ENCODE measurements at places on chromosomes 6 and 20.

DNA sequence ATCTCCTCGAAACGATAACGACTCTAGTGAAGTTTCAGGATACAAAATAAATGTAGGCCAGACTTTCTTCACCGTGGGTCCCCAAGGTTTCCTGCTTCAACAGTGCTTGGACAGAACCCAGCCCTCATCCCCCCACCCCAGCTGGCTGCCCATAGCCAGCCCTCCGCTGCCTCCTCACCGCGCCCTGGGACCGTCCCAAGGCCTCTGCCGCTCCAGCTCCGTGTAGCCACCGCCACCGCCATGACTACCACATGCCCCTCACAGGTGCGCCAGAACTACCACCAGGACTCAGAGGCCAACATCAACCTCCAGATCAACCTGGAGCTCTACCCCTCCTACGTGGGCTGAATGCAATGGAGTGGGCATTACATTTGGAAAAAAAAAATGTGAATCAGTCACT is 42.2 kb upstream of the KIAA1586 start:
- DNase-seq = no peak

DNA sequence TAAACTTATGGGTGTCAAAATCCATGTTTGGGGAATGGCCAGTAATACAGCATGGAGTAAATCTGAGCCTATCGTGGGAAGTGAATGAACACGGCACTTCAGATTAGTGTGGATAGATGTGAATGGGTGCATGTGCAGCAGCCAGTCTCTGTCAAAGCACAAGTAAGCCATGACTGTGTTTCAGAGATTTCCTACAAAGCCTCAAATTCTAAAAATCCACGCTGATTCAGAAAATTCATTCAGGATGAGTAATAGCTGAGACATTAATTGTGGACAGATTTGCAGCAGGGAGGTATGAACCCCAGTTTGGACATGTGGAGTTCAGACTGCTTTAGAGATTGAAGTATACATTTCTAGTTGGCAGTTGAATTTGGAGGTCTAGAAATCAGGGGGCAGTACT is 115.1 kb downstream of the QKI start:
- no peak for DNase-seq

DNA sequence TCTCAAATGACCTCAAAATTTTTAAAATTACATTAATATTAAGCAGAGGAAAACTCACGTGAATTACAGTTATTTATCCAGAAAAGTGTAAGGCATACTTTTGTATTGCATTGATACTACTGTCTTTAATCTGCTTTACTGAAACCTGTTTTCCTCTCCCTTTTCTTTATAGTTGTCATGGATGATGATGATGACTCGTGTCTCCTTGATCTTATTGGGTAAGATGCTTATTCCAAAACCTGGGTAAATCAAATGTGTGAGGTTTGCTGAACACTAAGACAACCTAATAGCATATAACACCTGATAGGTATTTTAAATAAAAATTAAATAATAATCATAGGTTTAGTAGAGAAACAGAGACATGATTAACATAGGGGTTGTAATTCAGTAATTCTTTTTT is 40.0 kb downstream of the BICRAL start:
- no peak for DNase-seq

DNA sequence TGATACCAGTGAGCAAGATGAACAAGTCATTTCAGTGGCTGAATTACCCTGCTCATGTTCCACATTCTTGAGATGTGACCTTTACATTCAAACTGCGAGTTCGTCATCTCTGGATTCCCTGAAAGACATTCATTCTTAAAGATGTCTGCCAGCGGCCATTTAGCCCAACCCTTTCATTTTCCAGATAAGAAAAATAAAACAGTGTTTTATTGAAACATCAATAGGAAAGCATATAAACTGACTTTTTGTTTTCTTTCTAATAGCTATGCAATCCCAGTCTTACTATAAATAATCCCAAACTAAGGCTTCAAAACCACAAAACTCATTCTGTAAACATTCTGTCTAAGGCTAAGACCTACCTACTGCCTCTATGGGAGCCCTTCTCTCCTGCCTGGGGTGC is 134.0 kb downstream of the SAMD5 start:
- no peak for DNase-seq

GRCh38 chr6:68880050-68880813 is 245.2 kb downstream of the ADGRB3 start:
- DNase-seq = no peak

GRCh38 chr6:32355018-32355417 is 16.7 kb downstream of the TSBP1 start:
- DNase-seq = no peak

DNA sequence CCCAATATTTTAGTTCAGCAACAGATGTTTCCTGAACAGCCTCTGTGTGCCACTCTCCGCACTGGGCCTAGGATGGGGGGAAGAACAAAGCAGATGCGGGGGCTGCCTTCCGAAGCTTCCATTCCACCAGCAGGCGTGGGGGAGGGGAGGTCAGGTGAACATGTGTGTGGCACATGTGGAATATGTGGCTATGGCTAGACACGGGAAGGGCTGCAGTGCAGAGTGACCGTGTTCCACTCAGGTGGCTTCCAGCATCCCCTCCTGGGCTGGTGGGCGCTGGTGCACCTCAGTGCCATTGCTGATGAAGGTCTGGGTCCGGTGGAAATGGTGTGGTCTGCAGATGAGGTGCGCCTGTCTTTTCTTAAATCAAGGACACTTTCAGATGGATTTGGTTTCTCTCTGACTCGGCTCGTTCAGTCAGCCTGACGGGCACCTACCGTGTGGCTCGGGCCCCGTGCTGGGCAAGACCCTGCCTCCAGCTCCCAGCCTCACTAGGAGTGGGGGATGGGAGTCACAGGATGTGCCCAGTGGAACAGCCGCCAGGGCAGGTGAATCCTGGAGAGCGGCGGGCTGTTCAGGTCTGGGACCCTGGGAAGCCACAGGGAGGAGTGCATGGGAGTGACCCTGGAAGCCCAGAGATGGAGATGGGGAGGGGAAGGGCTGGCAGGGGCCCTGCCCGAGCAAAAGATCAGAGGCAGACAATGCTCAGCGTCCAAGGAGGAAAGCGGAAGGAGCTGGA is 111.0 kb downstream of the SYCP2 start:
- DNase-seq = no peak

DNA sequence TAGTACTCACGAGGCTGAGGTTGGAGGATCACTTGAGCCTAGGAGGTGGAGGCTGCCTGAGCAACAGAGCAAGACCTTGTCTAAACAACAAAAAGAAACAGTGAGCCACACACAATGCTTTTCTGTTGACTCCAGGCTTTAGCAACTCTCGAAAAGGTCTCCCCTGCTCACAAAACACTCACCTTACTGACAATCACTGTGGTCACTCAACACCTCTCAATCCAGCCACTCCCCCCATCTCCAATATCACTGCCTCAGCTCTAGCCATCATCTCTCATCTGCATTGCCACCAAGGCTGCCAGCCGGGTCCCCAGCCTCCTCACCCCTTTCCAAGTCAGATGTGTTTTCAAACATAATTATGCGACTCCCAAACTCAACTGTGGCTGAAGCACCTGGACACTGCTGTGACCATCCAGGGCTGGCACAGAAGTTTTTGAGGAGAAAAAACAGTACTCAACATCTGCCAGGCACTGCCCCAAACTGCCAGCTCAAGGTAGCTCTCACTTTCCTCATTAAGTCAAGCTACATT is 218.0 kb upstream of the ARID1B start:
- no peak for DNase-seq

DNA sequence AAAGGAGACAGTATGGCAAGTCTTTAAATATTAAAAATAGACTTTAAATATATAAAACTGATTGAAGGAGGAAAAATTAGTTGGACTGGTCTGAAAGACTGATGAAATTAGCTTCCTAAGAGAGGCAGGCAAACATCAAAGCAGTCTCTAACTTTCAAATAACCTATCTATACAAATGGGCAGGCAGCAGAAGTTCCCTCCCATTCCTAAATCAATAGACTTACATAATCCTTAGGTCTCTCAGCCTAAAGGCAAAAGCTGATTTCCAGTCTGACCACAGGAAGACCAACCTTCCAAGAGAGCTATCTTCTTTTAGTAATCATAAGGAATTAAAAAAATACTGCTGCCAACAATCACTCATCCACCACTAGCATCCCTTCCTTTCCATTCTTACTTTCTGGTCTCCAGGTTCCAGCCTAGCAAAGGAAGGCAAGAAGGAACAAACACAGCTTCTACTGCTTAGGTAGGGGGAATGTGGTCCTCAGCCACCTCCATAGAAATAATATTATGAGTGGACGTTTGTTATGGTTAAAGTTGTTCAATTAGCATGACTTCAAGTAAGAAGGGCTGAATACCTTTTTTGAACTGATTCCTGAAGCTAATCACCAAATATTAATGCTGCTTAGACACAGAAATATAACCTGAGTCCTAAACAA is 44.1 kb downstream of the SESN1 start:
- DNase-seq = no peak

DNA sequence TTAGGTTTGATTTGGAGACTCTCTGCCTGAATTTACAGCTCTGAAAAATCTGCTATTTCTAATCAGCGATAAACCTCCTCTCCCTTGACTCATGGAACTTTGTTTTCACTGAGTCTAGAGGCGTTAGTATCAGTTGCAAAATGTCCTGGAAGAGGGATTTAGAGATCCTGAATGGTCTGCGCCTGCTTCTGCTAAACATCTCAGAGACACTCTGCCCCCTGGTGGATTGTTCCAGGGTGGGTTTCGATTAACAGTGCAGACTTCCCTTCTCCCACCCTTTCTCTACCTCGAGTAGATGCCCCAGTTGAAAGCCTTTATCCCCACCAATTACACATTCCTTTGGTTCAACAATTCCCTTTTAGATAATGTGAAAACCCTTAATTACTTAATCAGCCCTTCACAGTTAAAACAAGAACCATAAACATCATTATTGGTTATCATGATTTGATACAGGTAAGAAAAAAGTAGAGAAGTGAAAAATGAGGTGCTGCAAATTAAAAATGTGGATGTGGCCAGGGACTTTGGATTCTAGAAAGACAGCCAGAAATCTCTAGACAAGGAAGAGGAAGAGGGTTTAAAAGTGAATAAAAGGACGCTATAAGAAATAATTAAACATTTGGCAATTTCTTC is 5.5 kb downstream of the HTR1B start:
- no peak for DNase-seq

GRCh38 chr6:119210596-119210995 is 132.1 kb upstream of the FAM184A start:
- no peak for DNase-seq

GRCh38 chr6:137816688-137817618 is 50.1 kb upstream of the TNFAIP3 start:
- no peak for DNase-seq

GRCh38 chr6:158500016-158500735 is 59.7 kb upstream of the TMEM181 start:
- no peak for DNase-seq

GRCh38 chr6:87724983-87725811 is 23.2 kb upstream of the AKIRIN2 start:
- no peak for DNase-seq

Measured in nucleus accumbens (tissue), 56 donors.